ENCODE measurements at places on chromosomes 12 and 14.
A peak's percentile ranks its signal among the peaks of the same experiment; 100 is the strongest.

- no peak for DNase-seq
Measured at GRCh38 chr12:14403293-14403692, 37.8 kb downstream of the ATF7IP start.

- peak; percentile 83 for DNase-seq
Measured at GRCh38 chr14:78450669-78451318, 280.6 kb downstream of the NRXN3 start.

DNA sequence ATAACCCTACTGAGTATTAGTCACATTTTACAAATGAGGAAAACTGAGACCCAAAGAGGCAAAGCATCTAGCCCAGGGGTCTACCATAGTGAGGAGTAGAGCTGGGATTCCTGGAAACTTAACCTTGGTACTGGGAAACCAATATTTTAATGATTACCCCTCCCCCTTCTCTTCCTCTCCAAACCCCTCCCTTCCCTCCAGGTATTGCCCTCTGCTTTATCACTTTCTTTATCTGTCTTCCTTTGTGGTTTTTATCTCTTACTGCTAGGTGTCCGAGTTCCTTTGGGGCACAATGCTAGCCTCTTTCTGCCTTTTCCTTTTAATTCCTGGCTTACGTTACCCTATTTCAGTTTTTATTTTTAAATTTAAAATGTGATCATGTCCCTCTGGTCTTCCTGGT is 2.8 kb downstream of the GABARAPL1 start:
- no peak for DNase-seq

DNA sequence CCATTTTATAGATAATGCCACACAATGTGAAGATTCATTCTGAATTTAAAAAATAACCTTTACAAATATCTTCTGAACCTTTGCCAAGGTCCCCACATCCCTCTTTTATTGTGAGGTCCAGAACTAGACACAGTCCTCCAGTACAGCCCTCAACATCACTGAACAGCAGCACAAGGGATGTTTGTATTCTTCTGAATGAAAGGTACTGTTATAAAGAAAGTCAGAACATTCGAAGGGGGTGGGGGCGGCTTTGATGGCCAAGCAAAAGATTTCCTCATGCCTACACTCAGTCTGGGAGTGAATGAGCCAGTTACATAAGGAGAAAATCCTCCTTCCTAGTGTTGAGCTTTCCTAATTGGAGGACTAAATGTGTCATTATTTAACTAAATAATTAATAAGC is 77.3 kb downstream of the PPM1A start:
- no peak for DNase-seq

- DNase-seq: no peak
Measured at GRCh38 chr12:68306564-68306963, 25.6 kb downstream of the MDM1 start.

- DNase-seq: no peak
Measured at GRCh38 chr12:66803930-66804329, 125.1 kb upstream of the GRIP1 start.

- DNase-seq: peak; percentile 58
Measured at GRCh38 chr12:56358836-56359532, 923 bp downstream of the STAT2 start.

- DNase-seq: no peak
Measured at GRCh38 chr14:28083389-28083788, 683.2 kb upstream of the FOXG1 start.

DNA sequence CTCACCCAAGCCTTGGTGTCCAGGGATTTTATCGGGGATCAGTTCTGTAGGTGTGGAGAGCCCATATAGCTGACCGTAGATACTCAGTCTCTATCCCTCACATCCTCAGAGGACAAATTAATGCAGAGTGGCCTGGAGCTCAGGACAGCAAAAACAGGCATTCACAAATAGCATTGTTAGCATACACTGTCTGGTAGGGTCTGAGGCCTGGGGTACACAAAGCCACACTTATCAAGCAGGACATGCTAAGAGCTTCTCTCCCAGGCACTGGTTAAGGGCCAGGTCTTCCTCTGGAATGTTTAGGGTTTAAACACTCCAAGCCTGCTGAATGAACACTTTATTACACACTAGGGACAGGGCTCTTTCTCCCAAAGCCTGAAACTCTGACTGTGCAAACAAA is 253.2 kb downstream of the NEDD1 start:
- DNase-seq: no peak

DNA sequence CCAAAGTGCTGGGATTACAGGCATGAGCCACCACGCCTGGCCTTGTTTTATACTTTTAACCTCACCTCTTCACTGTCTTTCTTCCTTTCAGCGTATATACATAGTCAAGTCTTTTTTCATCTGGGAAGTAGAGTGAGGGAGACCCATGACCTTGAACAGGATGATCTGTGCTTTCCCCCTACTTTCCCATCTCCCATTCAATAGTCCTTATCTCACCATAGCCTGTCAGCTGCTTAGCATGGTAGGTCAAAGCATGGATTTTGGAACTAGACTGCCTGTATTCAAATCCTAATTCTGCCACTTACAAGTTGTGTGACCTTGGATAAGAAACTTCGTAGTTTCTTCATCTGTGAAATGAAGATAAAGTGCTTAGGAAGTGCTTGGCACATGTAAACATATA is 96.4 kb upstream of the MON2 start:
- no peak for DNase-seq

DNA sequence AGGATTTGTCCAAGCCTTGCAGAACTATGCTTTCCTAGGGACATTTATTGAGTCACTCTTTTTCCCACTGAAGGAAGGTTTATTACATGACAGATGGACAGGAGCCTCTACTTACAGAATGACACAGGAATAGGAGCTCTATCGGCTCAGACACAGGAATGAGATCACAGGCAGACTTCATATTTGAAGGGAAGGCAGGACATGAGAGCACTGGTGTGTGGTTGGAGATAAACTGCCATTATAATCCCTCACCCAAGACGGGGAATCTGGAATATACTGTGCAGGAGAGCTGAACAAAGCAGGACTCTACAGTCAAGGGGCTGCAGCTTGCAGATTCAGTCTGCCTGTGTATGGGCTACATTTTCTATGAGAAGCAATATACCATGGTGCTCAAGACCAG is 26.8 kb upstream of the IL22 start:
- DNase-seq: no peak

GRCh38 chr14:103931422-103931821 is 3.2 kb downstream of the TDRD9 start:
- peak; percentile 90 for DNase-seq

Data from NB4 (cell line).